ENCODE measurements at places on chromosomes 5 and 9.

DNA sequence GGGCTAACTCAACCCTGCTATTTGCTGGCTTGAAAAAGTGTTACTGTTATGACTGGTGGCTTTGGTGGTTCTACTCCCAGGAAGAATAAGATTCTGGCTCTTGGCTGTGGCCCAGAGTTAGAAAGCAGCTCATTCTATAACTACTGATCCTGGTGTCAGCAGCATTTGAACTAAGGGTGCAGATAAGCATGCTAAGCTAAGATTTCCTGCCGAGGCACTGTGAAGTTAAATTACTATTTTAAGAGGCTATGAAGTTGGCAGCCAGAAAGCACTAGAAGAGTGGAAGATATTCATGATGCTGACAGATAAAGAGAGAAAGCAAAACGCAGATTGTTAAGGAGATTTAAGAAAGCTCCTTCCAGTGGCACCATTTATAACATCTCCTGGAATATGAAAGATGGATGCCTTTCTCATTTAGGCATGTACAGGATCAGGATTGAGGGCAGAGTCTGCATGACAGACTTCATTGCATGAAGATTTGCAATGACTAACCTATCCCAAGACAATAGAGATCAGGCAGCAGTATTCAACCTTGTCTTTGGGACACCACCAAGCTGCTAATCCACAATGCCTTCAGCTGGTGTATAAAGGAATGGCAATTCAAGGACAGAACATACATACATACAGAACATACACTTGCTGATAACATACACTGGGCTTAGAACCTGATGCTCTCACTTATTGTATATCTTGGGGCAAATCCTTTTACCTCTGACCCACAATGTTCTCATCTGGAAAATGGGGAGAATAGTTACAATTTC is 11.7 kb downstream of the BRINP1 start:
- DNase-seq = no peak

- no peak for DNase-seq
These were observed 83.7 kb downstream of the PDE8B start for GRCh38 chr5:77294185-77294584.

GRCh38 chr9:123225995-123226394 is 42.4 kb downstream of the STRBP start:
- DNase-seq = no peak

- no peak for DNase-seq
These were observed 22.3 kb upstream of the NR3C1 start for GRCh38 chr5:143425835-143426234.

- DNase-seq = no peak
These were observed 774.5 kb upstream of the RGMB start for GRCh38 chr5:97998941-97999340.

- no peak for DNase-seq
These were observed 216.9 kb upstream of the TLX3 start for GRCh38 chr5:171092194-171092593.

DNA sequence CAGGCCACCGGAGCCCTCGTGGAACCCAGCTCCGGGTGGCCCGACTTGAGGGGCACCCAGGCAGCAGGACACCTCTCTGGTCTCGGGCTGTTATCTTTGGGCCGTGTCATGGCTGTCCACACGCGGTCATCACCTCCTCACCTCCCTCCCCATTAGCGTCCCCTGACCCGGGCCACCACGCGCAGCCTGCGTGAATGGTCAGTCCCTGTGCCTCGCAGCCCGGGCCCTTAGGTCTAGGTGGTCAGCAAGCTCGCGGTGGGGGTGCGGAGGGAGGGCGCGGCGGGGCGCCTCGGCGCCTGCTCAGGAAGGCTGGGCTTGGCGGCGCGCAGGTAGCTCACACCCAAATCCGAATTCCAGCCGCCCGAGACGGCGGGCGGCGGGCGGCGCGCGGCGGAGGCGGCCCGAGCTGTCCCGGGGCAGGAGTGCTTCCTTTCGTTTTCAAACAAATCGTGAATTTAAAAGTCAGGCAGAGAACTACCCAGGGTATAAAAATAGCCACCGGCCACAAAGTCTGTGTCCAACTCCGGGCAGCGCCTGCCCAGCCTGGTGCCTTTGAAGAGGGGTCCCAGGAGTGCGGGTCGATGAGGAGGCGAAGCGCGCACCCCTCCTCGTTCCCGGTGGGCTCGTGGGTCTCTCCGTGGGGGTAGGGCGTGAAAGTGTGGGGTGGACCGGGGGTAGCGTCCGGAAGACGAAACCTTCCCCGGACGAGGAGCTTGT is 1.0 kb upstream of the RXRA start:
- DNase-seq = no peak

DNA sequence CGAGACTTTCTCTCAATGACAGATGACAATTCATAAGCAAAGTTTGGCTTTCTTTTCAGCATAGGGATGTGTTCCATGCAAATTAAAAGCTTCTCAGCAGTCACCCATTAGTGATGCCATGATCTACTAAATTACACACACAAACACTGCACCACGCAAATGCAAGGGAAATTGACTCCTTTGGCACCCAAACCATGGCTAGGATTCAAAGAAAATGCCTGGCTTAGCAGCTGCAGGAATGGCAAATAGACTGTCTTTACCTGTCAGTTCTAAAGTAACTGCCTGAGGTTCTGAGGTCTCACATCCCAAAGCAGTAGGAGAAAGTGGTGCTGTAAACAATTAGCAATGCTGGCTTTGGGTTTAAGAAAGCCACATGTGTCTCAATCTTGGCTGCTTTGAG is 108.6 kb upstream of the ATP10B start:
- DNase-seq = no peak

DNA sequence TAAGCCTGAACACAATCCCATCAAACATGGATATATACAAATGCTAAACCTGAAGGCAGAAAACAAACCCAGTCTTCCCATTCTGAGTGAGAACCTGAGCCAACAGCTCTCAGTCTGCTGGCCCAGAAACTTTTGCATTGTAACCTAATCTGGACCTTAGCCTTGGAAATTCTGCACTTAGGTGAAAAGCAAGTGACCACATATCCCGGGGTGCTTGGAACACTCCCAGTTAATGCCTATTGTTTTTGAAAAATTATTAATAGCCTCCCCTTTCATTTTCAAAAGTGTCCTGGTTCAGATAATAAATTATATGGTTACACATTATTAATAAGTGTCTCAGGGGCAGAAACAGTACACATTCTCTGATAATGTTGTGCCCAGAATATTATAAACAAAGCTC is 228.3 kb upstream of the TARS1 start:
- DNase-seq = no peak

DNA sequence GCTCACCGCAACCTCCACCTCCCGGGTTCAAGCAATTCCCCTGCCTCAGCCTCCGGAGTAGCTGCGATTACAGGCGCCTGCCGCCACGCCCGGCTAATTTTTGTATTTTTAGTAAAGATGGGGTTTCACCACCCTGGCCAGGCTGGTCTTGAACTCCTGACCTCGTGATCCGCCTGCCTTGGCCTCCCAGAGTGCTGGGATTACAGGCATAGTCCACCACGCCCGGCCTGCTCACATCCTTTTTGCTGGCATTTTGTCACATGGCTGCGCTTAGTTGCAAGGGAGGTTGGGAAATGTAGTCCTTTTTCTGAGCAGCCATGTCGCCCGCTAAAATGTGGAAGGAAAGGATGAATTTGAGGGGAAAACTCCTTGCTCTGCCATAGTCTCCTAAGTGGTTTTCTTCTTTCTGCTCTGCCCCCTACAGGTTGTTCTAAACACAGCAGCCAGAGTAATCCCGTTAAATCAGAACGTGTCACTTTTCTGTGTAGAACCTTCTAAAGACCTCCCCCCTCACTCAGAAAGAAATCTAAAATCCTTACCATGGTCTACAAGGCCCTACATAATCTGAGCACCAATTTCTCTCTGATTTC is 57.8 kb upstream of the HSPA9 start:
- no peak for DNase-seq

- DNase-seq = no peak
These were observed 163.6 kb upstream of the SEMA6A start for GRCh38 chr5:116738239-116738614.

- no peak for DNase-seq
These were observed 14.2 kb upstream of the CAST start for GRCh38 chr5:96648023-96648422.
